Aorta (tissue), 5 donors: ENCODE measurements at places on chromosomes 6 and 20. TPM values are rescaled to one million over a fixed set of nuclear protein-coding genes. Genes with fewer than 3 reads are reported as not detected.

The CPNE5 gene
- 7.9 TPM for total RNA-seq

The DUSP15 gene
- total RNA-seq: 2.4 TPM

The PPP1R14C gene
- total RNA-seq: 0.58 TPM

The SGK2 gene
- 3.4 TPM for total RNA-seq

The FAM229B gene
- total RNA-seq: 13.8 TPM

The HTR1E gene
- not detected for total RNA-seq

The SCRT2 gene
- total RNA-seq: not detected

- no peak for DNase-seq
- H3K27me3 ChIP-seq: no peaks in the 10 kb centered on the region
- H3K4me1 ChIP-seq: no peaks in the 10 kb centered on the region
- H3K27ac ChIP-seq: no peak overlapping the region
These were observed 404.3 kb upstream of the SLC35B3 start for GRCh38 chr6:8839626-8840025.

GRCh38 chr6:88535306-88535705, 369.2 kb upstream of the CNR1 start:
- H3K27me3 ChIP-seq: no peaks in the 10 kb centered on the region
- no peak for DNase-seq

DNA sequence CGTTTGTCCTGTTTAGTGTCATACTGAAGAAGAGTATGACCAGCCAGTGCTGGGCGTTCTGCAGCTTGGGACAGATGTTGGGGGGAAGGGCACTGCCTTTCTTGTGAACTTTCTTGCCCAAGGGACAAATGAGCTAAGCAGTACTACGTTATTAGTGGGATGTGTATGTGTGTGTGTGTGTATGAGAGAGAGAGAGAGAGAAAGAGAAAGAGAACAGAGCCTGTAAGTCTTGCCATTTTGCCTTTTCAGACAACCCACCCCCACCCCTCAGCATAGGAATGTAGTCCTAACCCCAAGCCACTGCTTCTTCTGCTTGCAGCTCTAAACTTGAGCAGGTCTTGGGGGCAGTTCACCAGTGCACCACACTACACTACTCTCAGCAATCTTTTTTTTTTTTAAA, 45.5 kb downstream of the E2F3 start:
- H3K4me3 ChIP-seq: no peak overlapping the region
- H3K36me3 ChIP-seq: no peaks in the 10 kb centered on the region
- no peak for DNase-seq
- no peaks in the 10 kb centered on the region for H3K27me3 ChIP-seq

- no peak overlapping the region for H3K27ac ChIP-seq
- no peak overlapping the region for H3K4me3 ChIP-seq
- DNase-seq: no peak
- H3K36me3 ChIP-seq: no peaks in the 10 kb centered on the region
These were observed 25.8 kb downstream of the PRL start for GRCh38 chr6:22271081-22271480.

- no peaks in the 10 kb centered on the region for H3K36me3 ChIP-seq
- no peak overlapping the region for H3K27ac ChIP-seq
- H3K27me3 ChIP-seq: no peaks in the 10 kb centered on the region
- DNase-seq: no peak
These were observed 56.0 kb downstream of the IRF4 start for GRCh38 chr6:447381-448165.

DNA sequence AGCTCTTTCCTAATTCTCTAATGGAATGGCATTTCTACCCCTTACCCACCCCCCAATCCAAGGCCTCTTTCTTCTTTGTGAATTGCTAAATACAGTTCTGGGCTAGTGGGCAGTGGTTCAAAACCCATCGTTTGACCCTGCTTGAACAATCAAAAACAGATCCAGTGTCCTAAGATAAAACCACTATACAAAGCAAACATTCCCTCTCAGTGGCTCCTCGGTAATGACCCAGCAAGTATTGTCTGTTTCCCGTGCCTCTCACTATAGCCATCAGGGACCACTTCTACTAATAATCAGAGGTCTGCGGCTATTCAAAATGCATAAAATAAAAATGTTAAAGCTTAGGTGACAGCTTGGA, 143.5 kb upstream of the AKAP12 start:
- H3K36me3 ChIP-seq: no peaks in the 10 kb centered on the region
- DNase-seq: no peak
- no peaks in the 10 kb centered on the region for H3K4me1 ChIP-seq
- H3K4me3 ChIP-seq: no peak overlapping the region
- no peaks in the 10 kb centered on the region for H3K27me3 ChIP-seq
- no peak overlapping the region for H3K27ac ChIP-seq

GRCh38 chr6:113893866-113894265, 36.7 kb downstream of the MARCKS start:
- no peak for DNase-seq
- H3K27me3 ChIP-seq: no peaks in the 10 kb centered on the region
- H3K4me3 ChIP-seq: no peak overlapping the region
- no peak overlapping the region for H3K27ac ChIP-seq
- no peaks in the 10 kb centered on the region for H3K4me1 ChIP-seq

DNA sequence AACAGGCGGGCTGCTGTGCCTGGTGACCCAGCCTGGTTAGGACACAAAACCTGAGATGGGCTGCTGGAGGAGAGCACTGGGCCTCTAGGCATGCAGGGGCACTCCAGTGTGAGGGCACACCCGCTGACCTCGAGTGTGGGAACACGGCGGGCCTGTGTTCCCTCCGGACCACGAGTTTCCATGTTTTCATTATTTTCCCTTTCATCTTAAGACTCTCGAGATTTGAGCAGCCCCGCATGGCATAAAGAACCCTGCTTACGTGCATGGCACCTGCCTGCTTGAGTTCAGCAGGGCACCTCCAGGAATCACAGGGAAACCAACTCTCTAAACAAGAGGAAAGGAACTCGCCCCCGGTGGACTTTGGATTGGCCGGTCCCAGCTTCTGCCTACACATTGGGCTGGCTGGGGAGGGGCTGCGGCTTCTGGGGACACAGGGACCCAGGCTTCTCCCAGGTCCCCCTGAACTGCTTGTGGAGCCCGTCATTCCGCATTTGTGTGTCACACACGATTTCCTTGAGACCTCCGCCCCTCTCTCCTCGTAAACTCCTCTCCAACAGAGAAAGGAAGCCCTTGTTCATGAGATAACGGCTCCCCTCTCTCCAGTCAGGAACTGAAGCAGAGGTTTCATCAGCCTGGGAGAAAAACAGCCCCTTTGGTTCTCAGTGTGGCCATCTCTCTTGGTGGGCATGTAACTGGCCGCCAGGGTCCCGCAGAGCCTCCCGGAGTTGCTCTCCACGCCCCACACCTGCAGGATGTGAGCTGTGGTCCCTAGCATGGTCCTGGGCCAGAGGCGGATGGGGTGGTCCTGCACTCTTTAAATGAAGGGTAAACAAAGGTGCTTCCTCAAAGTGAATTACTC, 181.8 kb downstream of the TTLL2 start:
- no peaks in the 10 kb centered on the region for H3K36me3 ChIP-seq
- H3K4me1 ChIP-seq: no peaks in the 10 kb centered on the region
- no peak overlapping the region for H3K27ac ChIP-seq
- H3K4me3 ChIP-seq: no peak overlapping the region
- no peak for DNase-seq
